Activated CD8-positive, alpha-beta memory T cell treated with anti-CD3 and anti-CD28 coated beads for 24 hours (primary cell): ENCODE measurements at places on chromosomes 11 and 22.

DNA sequence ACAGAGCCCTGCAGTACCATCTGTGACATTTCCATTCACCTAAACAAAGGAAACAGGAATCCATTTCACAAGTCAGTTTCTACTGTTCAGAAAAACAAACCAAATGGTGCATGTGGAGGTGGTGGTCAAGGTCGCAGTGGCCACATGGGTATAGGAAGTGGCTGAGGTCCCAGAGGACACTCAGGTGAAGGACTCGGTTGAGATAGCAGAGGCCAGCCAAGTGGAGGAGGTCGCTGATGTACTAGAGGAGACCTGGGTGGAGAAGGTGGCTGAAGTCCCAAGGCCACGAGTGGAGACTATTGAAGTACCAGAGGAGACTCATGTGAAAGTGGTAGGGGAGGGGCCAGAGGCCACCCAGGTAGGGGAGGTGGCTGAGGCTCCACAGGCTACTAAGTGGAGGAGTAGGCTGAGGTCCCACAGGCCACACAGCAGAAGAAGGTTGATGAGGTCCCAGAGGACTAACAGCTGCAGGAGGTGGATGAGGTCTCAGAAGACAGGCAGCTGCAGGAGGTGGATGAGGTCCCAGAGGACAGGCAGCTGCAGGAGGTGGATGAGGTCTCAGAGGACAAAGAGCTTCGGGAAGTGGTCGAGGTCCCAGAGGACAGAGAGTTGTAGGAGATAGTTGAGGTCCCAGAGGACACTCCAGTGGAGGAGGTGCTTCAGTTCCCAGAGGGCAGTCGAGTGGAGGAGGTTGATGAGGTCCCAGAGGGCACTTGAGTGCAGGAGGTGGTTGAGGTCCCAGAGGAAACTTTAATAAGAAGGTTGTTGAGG, 40.2 kb downstream of the ZNF195 start:
- no peak for DNase-seq

- no peak for DNase-seq
Measured at GRCh38 chr22:40401981-40402406, 31.6 kb downstream of the SGSM3 start.

GRCh38 chr22:45997777-45998637, 21.0 kb upstream of the WNT7B start:
- DNase-seq = no peak

- DNase-seq = no peak
Measured at GRCh38 chr11:75422248-75423231, 10.5 kb downstream of the KLHL35 start.

DNA sequence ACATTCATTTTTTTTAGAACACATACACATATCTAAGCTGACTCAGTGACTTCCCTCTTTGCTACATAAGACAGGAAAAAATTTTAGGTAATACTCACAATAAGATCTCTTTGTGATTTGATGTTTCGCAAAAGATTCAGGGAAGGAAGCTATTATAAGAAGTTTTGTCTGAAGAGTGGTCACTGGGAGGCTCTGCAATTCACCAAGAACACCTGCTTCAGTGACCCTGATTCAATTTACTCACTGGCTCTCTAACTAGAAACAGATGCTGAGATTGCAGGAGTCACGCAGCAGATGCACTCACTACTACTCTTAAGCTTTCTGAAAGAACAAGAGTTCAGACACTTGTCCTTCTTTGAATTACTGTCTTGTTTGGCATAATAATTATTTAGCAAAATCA, 193.6 kb upstream of the DDI1 start:
- DNase-seq = no peak

GRCh38 chr22:19440411-19441195, 6.9 kb downstream of the C22orf39 start:
- peak; percentile 42 for DNase-seq

DNA sequence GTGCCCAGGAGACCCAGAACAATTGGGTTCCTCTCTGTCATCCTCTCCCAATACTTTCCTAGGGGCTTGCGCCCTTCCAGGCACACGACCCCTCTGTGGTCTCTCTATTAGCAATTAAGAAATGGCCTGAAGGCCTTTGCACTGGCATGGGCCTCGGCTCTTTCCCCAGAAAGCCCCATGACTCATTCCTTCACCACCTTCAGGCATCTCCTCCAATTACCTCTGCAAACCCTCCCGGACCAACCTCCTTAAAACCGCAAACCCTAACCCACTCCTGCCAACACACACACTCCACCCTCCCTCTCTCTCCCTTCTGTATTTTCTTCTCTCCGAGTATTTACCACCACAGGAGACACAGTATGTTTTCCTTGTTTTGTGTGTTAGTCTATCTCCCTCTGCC, 36.7 kb downstream of the LARGE1 start:
- DNase-seq = no peak

- DNase-seq = no peak
Measured at GRCh38 chr11:1234771-1235305, 12.0 kb downstream of the MUC5B start.

GRCh38 chr22:30284666-30285065, 4.6 kb downstream of the CASTOR1 start:
- DNase-seq = no peak
